ENCODE measurements at places on chromosomes 3 and 15. TPM values are rescaled to one million over a fixed set of nuclear protein-coding genes. Genes with fewer than 3 reads are reported as not detected.

GLT8D1 gene
- 54.3 TPM for total RNA-seq

AP2M1 gene
- 262 TPM for total RNA-seq

SEMA3B gene
- 2.3 TPM for total RNA-seq

GOLGA6B gene
- not detected for total RNA-seq

MKRN3 gene
- not detected for total RNA-seq

C3orf85 gene
- total RNA-seq = not detected

ALG3 gene
- 36.9 TPM for total RNA-seq

RFTN1 gene
- 8.4 TPM for total RNA-seq

PPM1L gene
- 3.2 TPM for total RNA-seq

PARP9 gene
- 8.1 TPM for total RNA-seq

IL20RB gene
- 291 TPM for total RNA-seq

IL17RE gene
- 2.6 TPM for total RNA-seq

CHRNA7 gene
- under 0.01 TPM for total RNA-seq

GPR171 gene
- total RNA-seq = not detected

CCR8 gene
- not detected for total RNA-seq

SRGAP3 gene
- 16.5 TPM for total RNA-seq

LIPH gene
- total RNA-seq = 5.6 TPM

CHRM5 gene
- not detected for total RNA-seq

CKMT1B gene
- 43.7 TPM for total RNA-seq

SRPRB gene
- 81.7 TPM for total RNA-seq

CADPS gene
- total RNA-seq = 1.3 TPM

CDCP1 gene
- total RNA-seq = 41.3 TPM

DLG1 gene
- 66.6 TPM for total RNA-seq

GMPS gene
- total RNA-seq = 17.5 TPM

MSL2 gene
- 7.4 TPM for total RNA-seq

HCN4 gene
- total RNA-seq = not detected

APPL1 gene
- total RNA-seq = 29.5 TPM

CGNL1 gene
- 1.5 TPM for total RNA-seq

IL5RA gene
- not detected for total RNA-seq

DUOXA1 gene
- 54.5 TPM for total RNA-seq

JAGN1 gene
- total RNA-seq = 24.5 TPM

GP9 gene
- not detected for total RNA-seq

CSPG4 gene
- 6.3 TPM for total RNA-seq

ROBO2 gene
- 0.26 TPM for total RNA-seq
